Hippocampal formation (tissue), 2 donors: ENCODE measurements at places on chromosomes 13 and 19.

DNA sequence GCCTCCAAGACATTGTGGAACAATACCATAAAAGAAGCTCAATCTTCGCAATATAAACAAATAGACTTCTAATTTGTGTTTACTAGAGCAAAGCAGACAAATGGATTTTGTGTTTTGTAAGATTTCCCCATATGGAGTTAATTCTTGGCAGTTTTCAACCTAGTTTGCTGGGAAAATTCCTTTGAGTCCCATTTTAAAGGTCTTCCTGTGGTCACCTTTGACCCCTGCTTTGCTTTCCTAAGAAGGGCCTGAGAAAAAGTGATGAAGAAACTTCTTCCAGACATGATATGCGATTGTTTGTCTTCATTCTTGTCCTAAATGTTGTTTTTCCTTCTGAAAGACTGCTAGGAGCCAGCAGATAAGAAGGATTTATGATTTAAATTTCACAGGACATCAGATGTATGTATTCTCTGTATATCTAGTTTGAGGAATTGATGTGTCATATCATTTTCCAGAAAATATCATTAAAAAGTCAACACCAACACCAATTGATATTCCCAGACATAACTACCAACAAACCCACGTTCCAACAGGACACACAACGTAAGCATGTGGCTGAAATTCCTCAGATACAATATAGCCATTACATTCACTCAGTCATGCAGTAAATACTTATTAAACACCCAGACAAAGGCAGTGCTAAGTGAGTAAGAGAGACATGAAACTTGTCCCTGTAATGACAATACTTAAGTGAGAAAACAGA lies 276.4 kb downstream of the LHFPL6 start:
- DNase-seq = no peak

DNA sequence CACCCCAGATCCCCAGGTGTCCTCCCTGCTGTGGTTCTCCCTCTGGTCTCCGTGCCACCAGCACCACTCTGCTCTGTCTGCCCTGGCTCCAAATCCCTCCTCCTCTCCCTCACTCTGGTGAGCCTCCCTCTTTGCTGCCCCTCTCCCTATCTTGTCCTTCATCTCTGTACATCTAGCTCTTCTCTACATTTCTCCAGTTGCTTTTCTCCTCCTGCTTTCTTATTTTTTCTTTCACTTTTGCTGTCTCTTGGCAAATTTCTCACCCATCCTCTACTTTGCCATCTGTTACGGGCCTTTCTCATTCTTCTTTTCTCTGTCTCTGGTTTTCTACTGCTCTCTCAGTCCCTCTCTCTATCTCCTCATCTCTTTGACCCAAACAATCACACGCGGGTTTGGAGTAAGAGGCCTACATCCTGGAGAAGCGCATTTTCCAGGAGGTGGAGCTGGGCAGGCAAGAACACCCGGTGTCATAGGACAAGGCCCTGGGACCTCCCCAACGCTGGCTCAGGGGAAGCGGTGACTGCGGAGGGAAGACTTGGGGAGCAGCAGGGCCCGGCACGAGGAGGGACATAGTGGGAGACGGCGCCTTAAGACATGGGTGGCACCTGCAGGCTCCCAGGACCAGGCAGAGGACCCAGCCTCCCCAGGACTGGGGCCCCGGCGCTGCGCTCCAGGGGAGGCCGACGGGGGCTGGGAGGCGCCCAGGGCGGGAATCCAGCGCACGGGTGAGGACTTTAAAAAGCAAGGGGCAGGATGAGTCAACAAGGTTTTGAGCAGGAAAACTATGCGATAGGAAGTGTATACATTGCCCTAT lies 9.9 kb downstream of the ZNF611 start:
- DNase-seq = no peak

DNA sequence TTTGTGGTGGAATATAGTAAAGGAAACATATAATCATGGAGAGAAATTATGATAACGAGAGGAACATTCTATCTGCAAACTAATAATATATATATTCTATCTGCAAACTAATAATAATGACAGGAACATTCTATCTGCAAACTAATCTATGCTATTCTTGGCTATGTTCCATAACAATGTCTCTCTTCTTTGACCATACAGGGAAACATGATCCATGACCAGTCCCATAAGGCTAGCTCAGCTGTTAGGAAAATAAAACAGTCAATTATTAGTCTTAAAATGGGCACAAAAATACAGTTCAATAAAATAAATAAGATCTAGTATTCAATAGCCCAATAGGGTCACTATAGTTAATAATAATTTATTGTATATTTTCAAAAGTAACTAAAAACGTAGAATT lies 707.8 kb upstream of the PCDH20 start:
- no peak for DNase-seq

- no peak for DNase-seq
Observed at GRCh38 chr19:51808333-51808986, 13.5 kb downstream of the FPR3 start.

- DNase-seq = no peak
Observed at GRCh38 chr13:77975358-77976042, 56.9 kb upstream of the EDNRB start.

DNA sequence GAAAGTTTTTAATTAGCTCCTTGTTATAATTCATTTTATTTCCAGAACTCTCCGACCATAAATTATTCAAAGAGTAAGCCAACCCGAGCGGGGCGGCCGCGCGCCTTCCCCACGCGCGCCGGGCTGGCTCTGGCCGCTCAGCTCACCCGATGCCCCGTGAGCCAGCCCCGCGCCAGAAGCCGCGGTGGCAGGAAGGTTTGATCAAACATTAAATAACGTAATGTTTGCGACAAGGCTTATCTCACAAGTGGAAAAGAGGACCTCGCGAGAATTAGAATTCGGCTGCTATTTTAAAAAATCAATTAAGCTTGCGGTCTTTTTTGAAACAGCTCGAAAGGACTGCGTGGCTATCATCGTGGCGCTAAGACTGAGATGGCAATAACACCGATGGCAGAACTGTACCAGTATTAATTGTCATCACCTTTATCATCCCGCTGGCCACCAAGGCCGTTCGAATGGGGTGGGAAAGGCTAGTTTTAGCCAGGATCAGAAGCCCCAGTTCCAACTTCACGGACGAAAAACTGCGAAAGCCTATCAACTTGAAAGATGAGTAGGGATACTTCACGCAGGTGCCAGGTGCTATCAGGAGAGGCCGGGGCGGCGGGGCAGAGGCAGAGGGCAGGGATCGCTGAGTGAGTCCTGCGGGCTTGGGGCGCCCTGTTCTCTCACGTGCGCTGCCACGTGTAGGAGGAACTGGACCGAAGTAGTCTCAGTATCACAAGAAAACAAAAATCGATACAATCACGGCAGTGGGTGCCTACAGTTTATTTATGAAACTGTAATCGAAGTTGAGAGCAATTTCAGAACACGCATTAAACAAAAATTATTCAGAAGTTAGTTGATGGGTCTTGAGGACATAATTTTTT lies 6.4 kb downstream of the POU4F1 start:
- no peak for DNase-seq

GRCh38 chr19:37977391-37977790 lies 70.4 kb downstream of the SIPA1L3 start:
- no peak for DNase-seq

DNA sequence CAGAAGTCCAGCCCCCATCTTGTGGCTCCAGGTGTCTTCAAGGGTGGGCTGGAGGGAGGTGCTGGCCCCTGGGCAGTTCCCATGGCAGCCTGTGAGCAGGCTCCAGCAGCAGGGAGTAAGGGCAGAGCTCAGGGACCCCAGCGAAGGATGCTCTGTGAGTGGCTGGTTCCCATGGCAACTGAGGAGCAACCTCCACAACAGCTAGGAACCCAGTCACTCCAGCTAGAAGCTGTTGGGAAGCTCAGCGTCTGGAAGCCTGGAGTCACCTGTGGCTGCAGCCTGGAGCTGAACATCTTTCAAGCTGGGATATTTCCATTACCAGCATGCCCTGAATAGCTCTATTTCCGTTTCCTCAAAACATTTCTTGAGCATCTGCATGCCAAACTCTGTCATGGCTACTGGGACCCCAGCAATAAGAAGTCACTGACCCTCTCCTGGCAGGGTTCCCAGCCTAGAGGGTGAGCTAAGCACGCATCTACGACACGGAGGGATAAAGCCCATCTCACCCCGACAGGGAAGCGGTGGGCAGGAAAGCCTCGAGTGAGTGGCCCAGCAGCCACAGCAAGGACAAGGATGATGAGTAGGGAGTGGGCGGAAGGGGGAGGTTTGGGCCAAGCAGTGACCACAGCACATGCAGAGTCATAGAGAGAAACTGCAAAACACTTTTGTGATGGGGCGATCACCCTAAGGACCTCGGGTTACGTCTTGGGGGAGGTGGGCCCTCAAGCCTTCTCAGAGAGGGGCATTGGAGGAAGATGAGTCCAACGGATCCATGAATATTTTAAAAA lies 52.6 kb downstream of the ALOX5AP start:
- no peak for DNase-seq

- no peak for DNase-seq
Observed at GRCh38 chr13:21578748-21579147, 25.2 kb downstream of the MICU2 start.

- DNase-seq = no peak
Observed at GRCh38 chr13:41274881-41275280, 11.5 kb upstream of the MTRF1 start.

GRCh38 chr19:12666265-12667048 lies at the start of the genes MAN2B1 and WDR83:
Gene MAN2B1 (minus strand): TSS chr19:12666742. CDS start chr19:12666701, 41 bp downstream.
Gene WDR83 (plus strand): TSS chr19:12666807. CDS start chr19:12669791, 2,984 bp downstream.
- DNase-seq = peak; percentile 68

GRCh38 chr19:19238126-19238894 lies 26.6 kb downstream of the NCAN start:
- no peak for DNase-seq
